ENCODE measurements at places on chromosomes 6 and 20.

DNA sequence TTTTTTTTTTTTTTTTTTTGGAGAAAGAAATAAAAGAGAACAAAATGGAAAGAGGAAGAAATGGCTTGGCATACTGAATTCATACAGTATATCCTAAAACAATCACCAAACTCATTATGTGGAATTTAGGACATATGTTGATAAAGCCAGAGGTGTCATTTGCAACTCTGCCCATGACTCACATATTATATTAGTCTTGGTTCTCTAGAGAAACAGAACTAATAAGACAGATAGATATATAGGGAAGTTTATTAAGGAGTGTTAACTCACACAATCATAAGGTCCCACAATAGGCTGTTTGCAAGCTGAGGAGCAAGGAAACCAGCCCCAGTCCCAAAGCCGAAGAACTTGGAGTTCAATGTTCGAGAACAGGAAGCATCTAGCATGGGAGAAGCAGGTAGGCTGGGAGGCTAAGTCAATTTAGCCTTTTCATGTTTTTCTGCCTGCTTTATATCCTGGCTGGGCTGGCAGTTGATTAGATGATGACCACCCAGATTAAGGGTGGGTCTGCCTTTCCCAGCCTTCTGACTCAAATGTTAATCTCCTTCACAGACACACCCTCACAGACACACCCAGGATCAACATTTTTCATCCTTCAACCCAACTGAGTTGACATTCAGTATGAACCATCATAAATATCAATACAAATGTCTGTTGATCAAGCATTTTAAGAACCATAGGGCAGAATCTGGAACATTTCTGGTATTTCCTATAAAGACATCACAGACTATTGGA lies 102.3 kb downstream of the UBE3D start:
- no peak for DNase-seq

GRCh38 chr6:111916747-111917146 lies 43.5 kb upstream of the FYN start:
- DNase-seq: no peak

DNA sequence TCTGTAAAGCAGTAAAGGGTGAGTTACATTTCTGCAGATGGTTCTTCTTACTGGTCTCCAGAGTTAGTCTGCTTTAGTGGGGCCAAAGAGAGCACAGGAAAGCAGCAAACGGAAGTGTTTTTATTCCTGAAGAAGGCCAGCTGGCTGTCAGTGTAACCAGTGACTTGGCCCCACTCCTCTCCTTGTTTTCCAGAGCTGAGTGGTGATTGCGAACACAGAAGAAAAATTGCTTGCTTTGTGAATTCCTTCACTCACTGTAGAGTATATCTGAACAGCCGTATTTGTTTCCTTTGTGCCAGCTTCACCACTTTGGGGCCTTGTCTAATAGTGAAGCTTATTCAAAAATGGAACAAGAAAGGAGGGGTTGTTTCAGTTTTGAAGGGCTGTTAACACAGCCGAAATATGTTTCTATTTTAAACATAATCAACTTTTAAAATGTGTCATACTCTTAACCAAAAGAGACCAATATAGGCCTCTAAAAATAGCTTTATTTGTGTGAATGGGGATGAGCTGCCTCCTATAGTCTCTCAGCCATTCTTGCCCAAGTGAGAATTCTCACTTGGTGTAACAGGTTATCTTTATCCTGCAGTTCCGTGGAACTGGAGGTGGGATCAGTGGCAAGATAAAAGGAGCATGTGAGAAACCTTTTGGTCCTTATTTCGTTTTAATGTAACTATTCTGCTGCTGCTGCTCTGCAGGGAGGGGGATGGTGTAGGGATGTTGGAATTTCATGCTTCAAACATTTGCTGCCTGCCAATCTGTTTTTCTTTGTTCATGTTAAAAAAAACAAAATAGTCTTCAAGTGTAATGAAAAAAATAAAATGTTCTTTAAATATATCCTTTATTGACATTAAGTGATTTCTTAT lies 37.8 kb downstream of the ZC2HC1B start:
- no peak for DNase-seq

DNA sequence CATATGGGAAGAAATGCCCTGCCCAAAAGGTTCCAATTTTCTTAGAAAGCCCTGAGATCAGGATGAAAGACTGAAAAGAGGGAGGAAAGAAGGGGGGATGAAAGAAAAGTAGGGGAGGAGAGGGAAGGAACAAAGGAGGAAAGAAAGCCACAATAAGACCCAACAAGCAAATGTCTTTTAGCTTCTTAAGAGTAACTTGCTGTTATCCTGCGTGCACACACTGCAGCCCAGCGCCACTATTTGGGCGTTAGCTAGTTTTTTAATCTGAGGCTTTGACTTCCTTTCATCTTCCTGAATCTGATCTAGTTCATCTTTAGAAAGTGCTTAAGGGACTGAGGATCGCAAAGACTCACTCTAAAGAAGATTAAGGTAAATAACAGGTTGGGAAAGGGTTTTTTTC lies 77.4 kb upstream of the HDDC2 start:
- DNase-seq: no peak

GRCh38 chr6:131063764-131064272 lies 773 bp upstream of the EPB41L2 start:
- DNase-seq: no peak

DNA sequence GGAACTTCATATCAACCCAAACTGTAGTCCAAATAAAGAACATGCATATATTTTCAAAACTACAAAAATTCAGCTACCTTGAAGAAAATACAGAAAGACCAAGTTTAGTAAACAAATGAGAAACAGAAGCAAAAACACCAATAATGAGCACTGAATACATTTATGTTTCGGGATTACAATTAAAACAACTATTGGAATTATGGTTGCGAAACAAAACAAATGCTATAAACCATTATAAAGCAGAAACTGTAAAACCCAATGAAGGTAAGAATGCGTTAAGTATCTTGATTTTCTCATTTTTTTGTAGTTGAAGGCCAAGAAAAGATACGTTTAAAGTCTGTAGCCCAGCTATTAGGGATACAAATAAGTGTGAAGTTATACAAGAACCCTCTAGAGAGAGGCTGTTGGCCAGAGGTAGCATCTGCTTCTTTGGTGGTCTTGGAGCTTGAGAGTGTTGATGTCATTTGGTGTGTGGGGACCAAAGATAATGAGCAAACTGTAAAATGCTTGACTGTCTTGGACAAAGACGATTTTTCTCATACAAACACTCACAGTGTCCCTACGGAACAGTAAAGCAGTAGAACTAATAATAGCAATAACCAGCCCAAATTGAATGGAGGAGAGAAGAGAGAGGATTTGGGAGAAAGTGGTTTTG lies 111.5 kb downstream of the PRND start:
- no peak for DNase-seq

DNA sequence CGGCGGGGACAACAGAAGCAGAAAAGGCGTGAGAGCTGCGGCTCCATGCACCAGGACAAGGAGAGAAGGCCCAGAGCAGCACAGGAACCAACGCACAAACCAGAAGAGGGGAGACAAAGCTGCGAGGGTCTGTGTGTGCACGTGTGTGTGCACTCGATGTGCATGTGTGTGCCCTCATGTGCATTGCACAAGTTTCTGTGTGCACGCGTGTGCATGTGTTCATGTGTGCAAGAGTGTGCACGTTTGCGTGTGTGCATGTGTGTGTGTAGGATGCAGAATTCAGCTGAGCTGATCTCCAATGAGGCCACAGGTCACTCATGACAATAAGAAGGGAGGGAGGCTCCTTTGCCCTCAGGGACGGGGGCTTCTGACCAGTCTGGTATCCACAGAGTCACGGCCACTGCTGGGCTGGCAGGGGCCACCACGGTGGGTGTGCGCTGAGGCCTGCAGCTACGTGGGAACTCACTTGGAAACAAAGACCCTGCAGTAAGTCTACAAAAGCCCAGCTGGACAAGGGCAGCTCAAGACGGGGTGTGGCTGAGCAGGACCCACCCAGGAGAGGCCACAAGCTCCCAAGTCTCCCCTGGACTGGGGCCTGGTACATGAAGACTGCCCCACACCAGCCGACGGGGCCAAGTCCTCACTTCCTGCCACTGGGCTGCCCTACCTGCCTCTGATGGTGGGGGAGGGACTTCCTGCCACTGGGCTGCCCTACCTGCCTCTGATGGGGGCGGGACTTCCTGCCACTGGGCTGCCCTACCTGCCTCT lies 48.1 kb upstream of the CHRNA4 start:
- no peak for DNase-seq
